Mesothelial cell of epicardium (in vitro differentiated cells): ENCODE measurements at places on chromosomes 2 and 18.
A peak's percentile ranks its signal among the peaks of the same experiment; 100 is the strongest.

DNA sequence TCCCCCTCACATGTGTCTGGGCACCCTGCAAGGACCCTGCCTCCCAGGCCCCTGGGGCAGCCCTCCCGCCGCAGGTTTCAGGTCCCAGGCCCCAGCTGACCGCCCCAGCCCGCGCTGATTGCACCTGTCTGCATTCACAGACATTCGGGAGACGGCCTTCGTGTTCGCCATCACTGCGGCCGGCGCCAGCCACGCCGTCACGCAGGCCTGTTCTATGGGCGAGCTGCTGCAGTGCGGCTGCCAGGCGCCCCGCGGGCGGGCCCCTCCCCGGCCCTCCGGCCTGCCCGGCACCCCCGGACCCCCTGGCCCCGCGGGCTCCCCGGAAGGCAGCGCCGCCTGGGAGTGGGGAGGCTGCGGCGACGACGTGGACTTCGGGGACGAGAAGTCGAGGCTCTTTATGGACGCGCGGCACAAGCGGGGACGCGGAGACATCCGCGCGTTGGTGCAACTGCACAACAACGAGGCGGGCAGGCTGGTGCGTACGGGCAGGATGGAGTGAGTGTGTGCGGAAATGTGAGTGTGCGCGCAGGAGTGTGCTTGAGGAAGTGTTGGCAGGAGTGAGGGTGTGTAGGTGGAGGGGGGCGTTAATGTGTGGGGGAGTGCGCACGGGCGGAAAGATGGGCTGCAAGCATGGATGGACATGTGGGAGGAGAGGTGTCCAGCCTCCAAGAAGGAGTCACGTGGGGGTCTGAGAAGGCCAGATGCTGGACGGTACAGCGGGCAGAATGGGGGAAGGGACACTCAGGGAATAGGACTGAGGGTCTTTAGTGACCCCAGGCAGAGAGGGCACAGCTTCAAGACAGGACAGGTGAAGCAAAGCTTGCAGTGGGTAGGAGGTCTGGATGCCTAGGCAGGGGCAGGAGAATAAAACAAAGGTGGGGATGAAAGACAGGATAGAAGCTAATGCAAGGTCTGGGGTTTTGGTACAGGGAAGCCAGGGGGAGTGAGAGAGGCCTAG lies 9.0 kb upstream of the WNT10A start:
- no peak for DNase-seq

- DNase-seq: no peak
These were observed 119.0 kb downstream of the TRIB2 start for GRCh38 chr2:12835733-12836132.

- no peak for DNase-seq
These were observed 9.0 kb downstream of the CCDC68 start for GRCh38 chr18:54950221-54950620.

- no peak for DNase-seq
These were observed 205.5 kb downstream of the ZNF521 start for GRCh38 chr18:25146512-25146910.

- DNase-seq: no peak
These were observed 60.7 kb downstream of the RAB27B start for GRCh38 chr18:54888933-54889332.

GRCh38 chr2:199524689-199525574 lies 67.2 kb upstream of the SATB2 start:
- DNase-seq: no peak

DNA sequence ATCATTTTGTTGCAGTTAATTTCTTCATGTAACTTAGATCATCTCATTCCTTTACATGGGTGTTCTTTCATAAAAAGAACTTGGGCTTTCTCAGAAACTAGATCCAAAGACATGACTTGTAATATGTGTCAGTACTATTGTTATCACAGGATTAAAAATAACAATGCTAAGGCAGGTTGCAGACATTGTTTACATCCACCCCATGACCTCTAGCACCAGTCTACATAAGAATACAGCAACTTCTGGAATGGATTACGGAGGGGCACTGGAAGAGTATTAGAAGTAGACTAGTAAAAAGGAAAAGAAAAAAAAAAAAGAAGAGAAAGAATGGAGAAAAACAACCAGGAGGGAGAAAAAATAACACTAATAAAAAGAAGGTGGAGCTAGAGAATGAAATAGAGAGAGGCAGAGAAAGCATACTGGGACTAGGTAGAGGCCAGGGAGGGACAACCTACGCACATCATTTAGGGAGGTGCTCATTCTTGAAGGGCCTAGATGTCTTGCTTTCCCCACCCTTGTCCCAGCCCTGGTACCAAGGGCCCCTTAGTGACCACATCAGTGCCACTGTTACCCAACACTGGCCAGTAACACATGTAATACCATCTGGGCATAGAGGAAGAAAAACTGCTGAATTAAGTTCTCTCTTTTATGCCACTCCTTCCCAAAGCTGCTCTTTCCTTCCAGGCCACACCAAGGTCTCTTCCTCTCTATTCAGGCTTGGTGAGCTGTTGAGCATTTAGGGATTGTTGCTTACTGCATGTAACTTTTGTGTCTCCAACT lies 70.6 kb upstream of the KLF7 start:
- DNase-seq: no peak

GRCh38 chr2:201929281-201930026 lies 104.2 kb upstream of the FZD7 start:
- DNase-seq: no peak

DNA sequence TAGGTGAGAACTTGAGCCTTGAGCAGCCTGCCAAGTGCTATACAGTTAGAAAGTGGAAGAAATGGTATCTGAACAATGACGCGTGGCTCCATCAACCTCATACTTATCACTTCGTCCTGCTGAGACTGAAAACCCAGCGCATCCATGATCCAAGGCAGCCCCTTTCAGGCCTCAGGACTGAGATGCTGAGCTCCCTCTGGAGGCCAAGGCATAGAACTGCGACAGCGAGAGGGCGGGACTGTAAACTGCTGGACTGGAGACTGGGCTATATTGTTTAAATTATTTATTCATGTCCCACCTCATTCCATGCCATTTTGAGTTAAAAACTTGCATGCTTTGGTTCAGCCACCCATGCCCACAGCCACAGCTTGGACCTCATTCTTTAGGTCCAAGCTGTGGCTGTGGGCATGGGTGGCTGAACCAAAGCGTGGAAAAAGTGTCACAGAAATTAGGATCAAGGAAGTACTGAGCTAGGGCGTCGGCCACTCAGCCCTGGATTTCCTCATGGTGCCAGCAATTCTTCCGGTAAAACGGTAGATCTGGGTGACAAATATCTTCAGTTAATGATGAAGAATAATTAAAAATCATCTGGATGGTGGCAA lies 195.5 kb downstream of the L3MBTL4 start:
- DNase-seq: peak; percentile 70

GRCh38 chr2:39772086-39772811 lies 6.8 kb downstream of the THUMPD2 start:
- DNase-seq: no peak

DNA sequence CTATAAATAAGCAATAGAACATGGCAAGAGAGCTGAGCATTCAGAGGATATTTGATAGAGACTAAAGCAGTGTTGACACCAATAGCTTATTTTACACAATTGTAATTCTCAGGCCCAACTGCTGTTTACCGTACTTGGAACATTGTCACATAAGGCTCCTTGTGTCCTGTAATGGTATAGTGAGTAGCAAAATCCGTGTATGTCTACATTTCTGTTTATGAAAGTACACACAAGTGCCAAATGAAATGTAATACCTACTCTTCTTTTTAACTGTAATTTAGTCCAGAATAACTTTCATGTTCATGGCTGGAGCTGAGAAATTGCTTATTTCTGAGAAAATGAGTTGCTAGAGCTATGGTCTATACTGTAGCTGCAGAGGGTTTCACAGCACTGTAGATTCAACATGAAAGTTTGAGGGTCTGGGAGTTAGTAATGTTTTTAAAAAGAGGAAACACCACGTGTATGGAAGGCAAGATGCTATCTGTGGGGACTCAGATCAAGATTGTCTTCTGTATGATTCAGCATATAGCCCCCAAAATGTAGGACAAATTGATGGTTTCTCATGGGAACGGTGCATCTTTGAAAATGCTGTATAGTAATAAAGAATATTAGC lies 110.2 kb upstream of the NOSTRIN start:
- no peak for DNase-seq

GRCh38 chr2:56369316-56369715 lies 185.5 kb downstream of the CCDC85A start:
- DNase-seq: no peak

DNA sequence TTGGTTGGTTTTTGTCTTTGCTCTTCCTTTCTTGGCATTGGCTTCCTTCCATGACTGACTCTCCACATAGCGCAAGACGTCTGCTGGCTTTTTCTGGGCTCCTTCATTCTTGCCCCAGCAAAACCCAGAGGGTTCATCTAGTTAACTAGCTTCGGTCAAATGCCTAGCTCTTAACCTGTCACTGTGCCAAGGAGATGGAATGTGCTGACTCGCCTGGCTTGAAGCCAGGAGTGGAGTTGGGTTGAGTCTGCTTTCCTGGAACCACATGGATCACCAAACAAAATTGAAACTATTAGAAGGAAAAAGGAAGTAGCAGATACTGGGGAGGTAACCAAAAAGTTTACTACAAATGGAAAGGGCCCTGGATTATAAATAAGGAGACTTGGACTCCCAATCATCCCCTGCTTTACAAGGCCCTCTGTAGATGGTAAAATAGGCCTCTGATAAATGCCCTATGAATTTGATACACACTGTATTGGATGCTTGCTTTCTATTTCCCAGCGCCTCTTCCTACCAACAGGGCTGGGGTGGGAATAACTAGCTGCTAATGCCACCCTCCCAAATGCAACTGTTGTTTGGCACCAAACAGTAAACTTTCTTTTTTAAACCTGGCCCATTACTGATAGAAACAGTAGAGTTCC lies 11.3 kb downstream of the MALT1 start:
- DNase-seq: peak; percentile 54

DNA sequence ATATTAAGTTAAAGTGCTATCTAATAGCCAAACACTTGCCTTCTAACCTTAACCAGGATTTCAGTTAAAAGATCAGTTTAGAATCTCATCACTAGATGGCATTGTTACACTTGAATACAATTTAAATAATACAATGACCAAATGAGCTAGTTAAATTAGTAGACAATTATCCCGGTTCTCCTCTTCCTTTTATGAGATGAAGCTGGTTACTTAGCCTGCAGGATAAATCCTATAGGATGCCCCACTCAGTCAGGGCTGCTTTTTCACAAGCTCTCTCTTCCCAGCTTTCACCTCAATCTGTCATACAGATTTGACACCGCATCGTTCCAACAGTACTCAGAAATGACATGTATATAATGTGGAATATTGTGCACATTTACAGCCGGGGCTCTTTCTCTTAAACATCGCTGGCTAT lies 678.8 kb downstream of the KCNJ3 start:
- DNase-seq: no peak

GRCh38 chr2:28322051-28322450 lies 70.6 kb upstream of the FOSL2 start:
- DNase-seq: no peak

DNA sequence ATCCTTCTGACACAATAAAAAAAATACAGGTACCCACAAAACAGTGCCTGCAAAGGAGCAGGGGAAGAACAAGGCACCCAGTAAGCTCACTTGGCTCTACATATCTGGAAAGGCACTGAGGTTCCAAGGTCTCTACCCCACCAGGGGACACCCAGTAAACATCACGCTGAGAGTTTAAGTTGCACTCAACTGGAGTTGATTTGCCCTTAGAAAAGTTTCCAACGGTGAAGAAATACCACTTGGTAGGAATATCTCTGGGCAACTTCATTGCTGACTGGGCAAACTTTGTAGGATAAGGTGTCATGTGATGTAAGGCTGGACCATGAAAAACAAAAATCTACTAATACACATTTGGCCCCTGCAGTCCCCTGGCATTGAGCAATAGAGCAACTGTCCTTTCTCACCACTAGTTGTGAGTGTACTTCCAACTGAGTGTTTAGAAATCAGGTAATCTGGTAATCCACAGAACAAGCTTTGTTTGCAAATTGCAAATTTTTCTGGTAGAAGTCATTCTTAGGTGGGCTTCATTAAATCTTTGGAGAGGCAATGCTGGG lies 14.2 kb downstream of the ST8SIA3 start:
- no peak for DNase-seq

- DNase-seq: no peak
These were observed 1.9 kb downstream of the SCYGR3 start for GRCh38 chr2:227612546-227613271.

- no peak for DNase-seq
These were observed 475.2 kb downstream of the EPHA4 start for GRCh38 chr2:221096706-221097567.
